Hair follicular keratinocyte (primary cell): ENCODE measurements at places on chromosomes 5 and 9. TPM values are rescaled to one million over a fixed set of nuclear protein-coding genes. Genes with fewer than 3 reads are reported as not detected.

The ZNF367 gene
- total RNA-seq = 2.1 and 5.9 TPM in 2 replicates

The PRPF4 gene
- 26.9 and 38.5 TPM in 2 replicates for total RNA-seq

The HOMER1 gene
- 6.3 and 8.2 TPM in 2 replicates for total RNA-seq

The CTXN3 gene
- not detected in 2 replicates for total RNA-seq

The EGFLAM gene
- 0.31 and 1.1 TPM in 2 replicates for total RNA-seq

The RNF14 gene
- total RNA-seq = 37.7 and 54.0 TPM in 2 replicates

The MRRF gene
- 32.1 and 39.8 TPM in 2 replicates for total RNA-seq

The PCDHAC2 gene
- total RNA-seq = 1.1 and 1.3 TPM in 2 replicates

The WNT8A gene
- not detected in 2 replicates for total RNA-seq

The FAM169A gene
- total RNA-seq = 19.4 and 22.3 TPM in 2 replicates

The EDIL3 gene
- total RNA-seq = under 0.01 and 0.30 TPM in 2 replicates

The RECK gene
- total RNA-seq = 1.7 and 3.2 TPM in 2 replicates

The ANKRD31 gene
- total RNA-seq = under 0.01 TPM in 1 of 2 replicates, not detected in the other

The C9orf50 gene
- total RNA-seq = not detected in 2 replicates

The FYB1 gene
- total RNA-seq = 0.08 and 0.80 TPM in 2 replicates

The GDA gene
- total RNA-seq = 0.23 TPM in 2 replicates

The ITK gene
- not detected in 2 replicates for total RNA-seq

The CCDC171 gene
- total RNA-seq = 0.47 and 0.49 TPM in 2 replicates

The RIGI gene
- 5.0 and 6.4 TPM in 2 replicates for total RNA-seq

The STARD4 gene
- 57.1 and 87.0 TPM in 2 replicates for total RNA-seq

The CDH10 gene
- total RNA-seq = 0.15 TPM in 1 of 2 replicates, not detected in the other

The IL4 gene
- not detected in 2 replicates for total RNA-seq

The NELFB gene
- 45.1 and 51.7 TPM in 2 replicates for total RNA-seq

The PLAC8L1 gene
- total RNA-seq = 0.23 TPM in 1 of 2 replicates, not detected in the other

The IRX2 gene
- total RNA-seq = 32.3 and 41.1 TPM in 2 replicates

The NEUROG1 gene
- total RNA-seq = not detected in 2 replicates

The CLIC3 gene
- 3.3 and 8.7 TPM in 2 replicates for total RNA-seq

The OR2V1 gene
- not detected in 2 replicates for total RNA-seq

The RASEF gene
- total RNA-seq = 0.19 and 0.55 TPM in 2 replicates

The LECT2 gene
- not detected in 2 replicates for total RNA-seq

The GPR21 gene
- 0.08 and 0.47 TPM in 2 replicates for total RNA-seq
